ENCODE measurements at places on chromosomes 5 and 9.

DNA sequence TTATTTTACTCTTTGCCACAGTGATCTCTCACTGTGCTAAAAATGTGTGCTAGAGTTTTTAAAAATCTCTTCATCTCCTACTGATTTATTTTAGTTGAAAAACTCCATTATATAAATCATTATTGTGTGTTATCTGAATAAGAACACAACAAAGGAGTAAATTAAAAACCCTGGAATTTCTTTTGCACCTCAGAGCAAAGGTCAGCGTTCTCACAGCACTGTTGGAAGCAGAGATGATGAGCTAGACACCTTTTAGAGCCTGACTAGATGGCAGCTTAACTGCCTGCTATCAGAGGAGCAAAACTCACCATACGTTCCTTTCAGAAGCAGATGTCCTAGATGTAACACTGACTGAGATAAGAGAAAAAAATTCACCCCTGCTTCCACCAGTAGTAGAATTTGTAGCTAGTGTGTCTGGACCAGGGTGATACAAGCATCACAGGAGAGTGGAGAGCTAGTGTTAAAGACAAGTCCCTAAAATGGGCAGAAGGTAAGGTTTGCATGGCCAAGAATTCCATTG is 147.1 kb downstream of the ENTREP1 start:
- no peak for DNase-seq

GRCh38 chr5:124819201-124819600 is 72.8 kb upstream of the ZNF608 start:
- no peak for DNase-seq

GRCh38 chr5:111772456-111773122 is 15.6 kb upstream of the NREP start:
- DNase-seq: no peak

DNA sequence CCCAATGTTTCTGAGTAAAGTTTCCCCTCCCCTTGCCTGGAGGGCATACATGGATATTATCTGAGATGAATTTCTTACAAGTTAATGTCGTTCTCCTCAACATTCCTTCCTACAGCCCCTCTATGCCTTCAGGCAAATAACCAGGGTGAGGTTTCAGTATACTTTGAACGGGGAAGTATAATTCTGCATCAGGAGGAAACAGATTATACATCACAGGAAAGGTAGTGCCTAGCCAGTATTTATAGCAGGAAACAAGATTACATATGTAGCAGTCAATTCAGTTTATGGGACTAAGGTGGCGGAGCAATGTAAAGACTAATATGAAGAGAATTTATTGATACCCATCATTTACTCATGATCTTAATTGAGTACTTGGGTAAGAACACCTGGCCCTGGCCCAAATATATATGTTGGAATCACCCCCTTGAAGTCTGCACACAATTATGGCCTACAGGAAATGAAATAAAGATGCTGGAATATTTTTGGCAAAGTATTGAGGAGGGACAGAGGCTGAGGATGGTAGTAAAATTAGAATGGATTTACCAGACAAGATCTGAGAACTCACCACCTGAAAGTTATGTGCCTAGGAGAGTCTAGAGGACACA is 661.1 kb downstream of the PTPRD start:
- no peak for DNase-seq

- DNase-seq: no peak
These were observed 33.9 kb downstream of the GSN start for GRCh38 chr9:121301881-121302286.

DNA sequence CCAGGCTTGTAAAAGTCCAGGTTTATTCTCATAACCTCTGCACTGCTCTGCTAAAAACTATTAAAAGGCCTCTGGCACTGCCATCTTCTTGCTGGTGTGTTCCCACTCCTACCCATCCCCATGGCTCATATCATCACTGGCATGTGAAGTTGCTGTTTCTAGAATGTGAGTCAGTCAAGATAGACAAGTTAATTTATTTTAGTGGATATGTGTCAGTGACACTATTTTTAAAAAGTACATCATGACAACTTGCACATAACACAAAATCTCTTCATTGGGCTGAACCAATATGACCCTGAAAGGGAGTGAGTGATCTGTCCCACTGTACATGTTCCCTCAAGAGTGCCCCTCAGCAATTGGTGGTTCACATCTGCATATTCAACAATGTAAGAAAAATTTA is 299.7 kb downstream of the NFIB start:
- DNase-seq: no peak

- no peak for DNase-seq
These were observed 190.6 kb downstream of the FBXL7 start for GRCh38 chr5:15690611-15691010.

DNA sequence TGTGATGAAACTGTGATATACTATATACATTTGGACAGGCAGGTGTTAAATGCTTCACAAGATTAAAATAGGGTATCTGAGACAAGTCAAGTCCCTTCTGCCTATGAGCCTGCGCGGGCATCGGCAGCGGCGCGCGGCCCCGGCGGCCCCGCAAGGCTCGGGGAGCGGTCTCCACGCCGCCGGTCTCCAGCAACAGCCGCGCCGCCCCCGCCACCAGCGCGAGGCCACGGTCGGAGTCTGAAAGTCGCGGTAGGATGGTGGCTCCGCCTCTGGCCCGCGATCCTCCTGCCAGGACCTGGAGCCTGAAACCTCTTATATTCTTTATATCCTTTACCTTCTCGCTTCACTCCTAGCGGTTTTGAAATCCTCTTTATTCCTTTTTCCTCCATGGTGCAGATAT is 99.4 kb downstream of the INSL6 start:
- no peak for DNase-seq

DNA sequence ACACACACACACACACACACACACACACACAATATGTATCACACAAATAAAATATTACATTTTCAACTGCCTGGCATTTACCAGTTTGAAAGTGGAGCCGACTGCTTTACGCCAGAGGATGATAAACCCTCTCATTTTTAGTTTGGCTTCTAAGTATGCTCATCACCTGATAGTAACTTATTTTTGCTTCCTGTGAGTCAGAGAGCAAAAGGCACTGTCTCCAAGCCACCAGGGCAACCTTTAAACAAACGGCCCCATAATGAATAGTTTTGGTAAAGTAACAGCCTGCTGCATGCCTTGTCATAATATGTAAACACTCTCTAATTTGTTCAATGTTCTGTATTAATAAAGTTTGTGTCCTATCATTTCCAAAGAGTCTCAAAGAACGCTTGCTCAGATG is 26.9 kb downstream of the KLF4 start:
- DNase-seq: no peak

Measured in effector memory CD8-positive, alpha-beta T cell (primary cell).